NCI-H69 (cell line): ENCODE measurements at places on chromosomes 5 and 9.

DNA sequence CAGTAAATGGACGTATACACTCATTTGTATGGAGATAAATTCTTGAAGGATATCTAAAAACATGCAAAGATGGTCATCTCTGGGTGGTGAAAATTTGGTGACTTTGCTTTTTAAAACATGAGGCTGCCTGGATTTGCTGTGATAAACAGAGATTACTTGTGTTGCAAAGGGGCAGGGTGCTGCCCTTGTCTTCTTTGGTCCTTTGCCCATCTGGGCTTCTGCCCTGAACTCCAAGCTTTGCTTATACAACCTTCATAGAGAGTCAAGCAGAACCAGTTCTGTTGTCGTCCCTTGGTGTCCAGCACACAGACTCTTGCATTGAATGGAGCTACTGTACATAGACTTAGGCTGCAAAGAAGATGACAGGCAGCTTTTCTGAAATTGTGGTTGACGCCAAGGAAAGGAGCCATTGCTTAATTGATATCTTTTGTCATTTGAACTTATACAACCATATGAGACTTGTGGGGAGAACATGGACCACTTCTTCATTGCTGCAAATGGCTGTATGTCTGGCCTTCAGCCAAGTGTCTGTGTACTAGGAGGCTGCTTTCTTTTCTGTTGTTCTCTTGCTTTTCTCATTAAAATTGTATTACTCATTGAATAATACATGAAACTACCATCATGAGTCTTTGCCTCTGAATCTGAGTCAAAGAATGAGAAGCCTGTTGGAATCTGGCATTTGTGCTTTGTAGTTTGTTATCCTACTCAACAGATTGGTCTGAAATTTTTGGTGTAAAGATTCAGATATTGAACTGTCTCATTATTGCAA, 152.5 kb downstream of the DMRT2 start:
- no peak for DNase-seq

GRCh38 chr5:31086839-31087415, 106.6 kb upstream of the CDH6 start:
- peak; percentile 39 for DNase-seq

DNA sequence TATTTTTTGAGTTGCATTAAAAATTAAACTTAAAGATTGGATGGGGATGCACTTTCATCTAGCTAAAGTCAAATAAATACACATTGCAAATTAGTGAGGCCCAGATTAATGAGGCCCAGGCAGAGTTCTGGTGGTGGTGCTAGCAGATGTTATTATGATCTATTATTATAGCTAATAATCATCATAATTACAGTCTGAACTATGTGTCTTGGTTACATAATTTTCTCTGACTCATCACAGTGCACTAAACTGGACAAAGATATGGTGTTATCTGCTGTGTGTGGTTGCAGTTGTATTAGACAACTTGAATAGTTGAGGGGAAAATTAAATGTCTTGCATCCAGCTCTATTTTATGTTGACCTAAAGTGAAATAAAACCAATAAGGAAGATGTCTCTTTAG, 568.8 kb downstream of the TLR4 start:
- DNase-seq: peak; percentile 35

- DNase-seq: no peak
Measured at GRCh38 chr9:111953444-111953843, 56.8 kb downstream of the UGCG start.

DNA sequence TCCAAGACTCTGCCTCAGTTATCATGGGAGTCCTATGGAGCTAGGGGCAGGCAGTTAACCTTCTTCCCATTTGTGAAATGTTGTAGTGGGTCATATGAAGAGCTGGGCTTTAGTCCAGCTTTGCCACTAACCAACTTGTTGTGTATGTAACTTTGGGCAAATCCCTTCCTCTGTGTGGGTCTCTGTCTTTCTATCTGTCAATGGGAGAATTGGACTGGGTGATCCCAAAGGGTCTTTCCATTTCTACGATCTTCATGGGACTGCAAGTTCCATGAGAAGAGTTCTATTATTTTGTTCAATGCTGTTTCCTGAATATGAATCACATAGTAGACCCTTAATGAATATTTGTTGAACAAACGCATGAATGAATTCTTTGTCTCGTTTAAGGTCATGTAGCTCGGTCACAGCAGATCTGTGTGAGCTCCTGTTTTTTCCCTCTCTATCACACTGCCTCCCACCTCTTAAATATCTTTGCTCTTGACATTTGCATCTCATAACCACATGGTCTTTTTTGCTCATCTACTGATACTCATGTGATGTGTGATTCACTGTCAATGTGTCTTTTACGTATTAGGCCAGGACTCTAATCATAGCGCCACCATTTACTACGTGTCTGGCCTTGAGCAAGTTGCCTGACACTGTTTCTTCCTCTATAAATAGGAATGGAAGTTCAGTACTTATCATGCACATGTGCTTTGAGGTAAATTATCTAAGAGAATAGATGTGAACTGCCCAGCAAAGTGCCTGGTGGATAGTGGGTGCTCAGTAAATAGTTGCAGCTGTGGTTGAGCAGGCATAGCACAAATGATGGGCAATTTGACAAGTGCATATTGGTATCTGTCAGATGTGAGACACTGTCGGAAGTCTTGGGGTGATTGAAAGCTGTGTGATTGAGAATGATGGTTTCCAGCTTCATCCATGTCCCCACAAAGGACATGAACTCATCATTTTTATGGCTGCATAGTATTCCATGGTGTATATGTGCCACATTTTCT, 37.4 kb downstream of the PTTG1 start:
- DNase-seq: no peak

- DNase-seq: peak; percentile 64
Measured at GRCh38 chr9:113876151-113876992, at the start of gene ZNF618. ZNF618 (plus strand) TSS chr9:113876309; CDS start chr9:113876381, 72 bp downstream.

- peak; percentile 11 for DNase-seq
Measured at GRCh38 chr5:63697811-63698210, 264.4 kb downstream of the HTR1A start.

DNA sequence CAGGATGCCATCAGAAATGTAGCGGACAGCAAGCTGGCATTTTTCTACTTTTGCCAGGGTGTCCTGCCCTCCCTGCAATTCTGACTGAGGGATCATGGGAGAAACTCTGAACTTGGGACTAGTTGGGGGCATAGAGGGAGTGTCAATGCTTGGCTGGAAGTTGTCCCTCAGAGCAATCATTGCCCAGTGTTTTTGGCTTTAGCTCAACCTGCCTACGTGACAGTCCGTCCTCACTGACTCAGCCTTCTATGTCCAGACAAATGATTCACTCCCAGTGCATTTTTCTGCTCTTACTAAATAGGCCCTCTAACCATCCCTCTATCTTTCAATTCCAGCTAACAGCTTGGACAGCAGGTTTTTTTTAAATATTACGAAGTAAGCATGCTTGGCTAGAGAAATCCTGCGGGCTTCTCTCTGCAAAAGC, 627.4 kb downstream of the TLR4 start:
- DNase-seq: no peak

GRCh38 chr5:74067748-74068541, 441.9 kb downstream of the ARHGEF28 start:
- DNase-seq: peak; percentile 52

DNA sequence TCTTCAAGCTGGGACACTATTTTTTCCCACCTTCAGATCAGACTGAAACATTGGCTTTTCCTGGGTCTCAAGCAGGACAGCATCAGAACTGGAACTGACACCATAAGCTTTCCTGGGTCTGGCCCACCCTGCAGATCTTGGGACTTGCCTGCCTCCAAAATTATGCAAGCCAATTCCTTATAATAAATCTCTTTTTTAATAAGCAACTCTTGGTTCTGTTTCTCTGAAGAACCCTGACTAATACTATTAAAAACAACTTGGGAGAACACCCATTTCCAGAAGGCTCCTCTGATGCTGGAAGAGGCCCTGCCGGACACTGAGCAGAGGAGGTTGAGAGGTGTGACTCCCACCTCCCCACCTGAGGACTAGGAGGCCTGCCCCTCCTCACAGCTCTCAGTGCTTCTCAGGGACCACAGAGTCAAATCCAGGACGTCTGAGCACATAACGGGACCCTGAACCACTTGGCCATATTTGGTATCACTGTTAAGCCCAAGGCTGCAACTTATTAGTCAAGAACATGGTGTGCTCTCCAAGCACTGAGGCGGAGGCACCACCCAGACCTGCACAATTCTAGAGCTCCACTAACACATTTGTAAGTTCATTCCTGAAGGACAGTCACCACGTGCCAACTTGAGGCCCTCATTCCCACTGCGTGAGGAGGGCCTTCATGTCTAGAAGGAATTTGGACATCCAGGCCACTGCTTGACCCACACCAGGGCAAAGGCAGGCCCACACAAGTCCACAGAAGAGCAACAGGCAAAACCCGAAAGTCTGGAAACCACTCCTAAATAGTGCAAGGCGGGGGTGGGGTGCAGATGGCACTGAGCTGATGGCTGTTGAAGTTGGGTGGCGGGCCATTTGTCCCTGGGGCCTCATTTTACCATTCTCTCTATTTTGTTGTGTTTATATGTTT, 9.5 kb downstream of the SHC3 start:
- no peak for DNase-seq

GRCh38 chr5:113162208-113162607, 185.6 kb downstream of the DCP2 start:
- DNase-seq: no peak

- DNase-seq: no peak
Measured at GRCh38 chr5:124463851-124464250, 282.6 kb downstream of the ZNF608 start.

- DNase-seq: no peak
Measured at GRCh38 chr5:119631660-119632059, 2.3 kb downstream of the FAM170A start.

GRCh38 chr9:135305546-135306180, 173.9 kb upstream of the PPP1R26 start:
- peak; percentile 15 for DNase-seq

- peak; percentile 70 for DNase-seq
Measured at GRCh38 chr5:160649304-160649703, 202.7 kb downstream of the ATP10B start.

DNA sequence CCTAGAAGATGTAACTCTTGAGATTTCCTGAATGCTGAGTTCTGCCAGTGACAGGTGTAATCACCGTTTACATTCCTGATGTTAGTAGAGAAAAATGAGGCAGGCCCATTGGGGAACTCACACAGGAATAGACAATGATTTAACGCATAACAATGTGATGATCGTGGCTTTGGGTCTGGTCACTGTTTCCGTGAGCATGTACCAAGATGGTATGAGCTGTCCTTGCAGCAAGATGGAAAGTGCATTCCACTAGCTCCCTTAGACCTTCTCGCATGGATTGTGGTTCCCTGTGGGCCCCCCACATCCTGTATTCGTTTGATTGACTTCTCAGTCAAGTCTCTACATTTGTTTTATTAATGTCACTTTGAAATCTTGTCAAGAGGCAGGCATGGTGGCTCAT, 124.0 kb upstream of the DAP start:
- no peak for DNase-seq

DNA sequence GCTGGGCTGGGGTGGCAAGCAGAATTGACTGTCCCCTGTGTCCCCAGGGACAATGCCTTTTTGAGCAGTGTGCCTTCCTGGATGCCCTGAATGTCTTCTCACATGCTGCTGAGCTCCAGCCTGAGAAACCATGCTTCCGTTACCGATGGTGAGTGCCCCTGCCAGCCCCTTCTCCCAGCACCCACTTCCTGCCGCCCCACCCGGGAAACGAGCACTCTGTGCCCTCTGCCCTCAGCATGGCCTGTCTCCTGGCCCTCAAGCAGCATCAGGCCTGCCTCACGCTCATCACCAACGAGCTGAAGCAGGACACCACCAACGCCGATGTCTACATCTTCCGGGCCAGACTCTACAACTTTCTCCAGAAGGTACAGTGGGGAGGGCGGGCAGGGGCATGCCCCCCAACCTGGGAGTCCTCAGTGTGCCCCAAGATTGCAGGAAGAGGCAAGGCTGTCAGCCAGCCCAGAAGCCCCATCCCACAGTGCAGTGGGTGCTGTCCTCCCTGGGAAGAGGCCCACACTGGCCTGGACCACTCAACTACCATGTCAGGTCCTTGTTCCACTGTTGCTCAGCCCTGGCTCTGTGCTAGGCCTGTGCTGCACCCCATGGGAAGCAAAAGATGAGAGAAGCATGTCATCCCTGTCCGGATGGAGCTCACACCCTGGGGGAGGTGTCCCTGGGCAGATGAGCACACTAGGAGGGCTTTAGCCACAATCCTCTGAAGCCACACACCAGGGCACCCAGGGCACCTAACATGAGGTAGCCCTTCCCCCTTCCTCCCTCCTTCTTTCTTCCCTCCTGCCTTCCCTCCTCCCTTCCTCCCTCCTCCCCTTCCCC, 4.4 kb downstream of the TTC16 start:
- DNase-seq: peak; percentile 42

DNA sequence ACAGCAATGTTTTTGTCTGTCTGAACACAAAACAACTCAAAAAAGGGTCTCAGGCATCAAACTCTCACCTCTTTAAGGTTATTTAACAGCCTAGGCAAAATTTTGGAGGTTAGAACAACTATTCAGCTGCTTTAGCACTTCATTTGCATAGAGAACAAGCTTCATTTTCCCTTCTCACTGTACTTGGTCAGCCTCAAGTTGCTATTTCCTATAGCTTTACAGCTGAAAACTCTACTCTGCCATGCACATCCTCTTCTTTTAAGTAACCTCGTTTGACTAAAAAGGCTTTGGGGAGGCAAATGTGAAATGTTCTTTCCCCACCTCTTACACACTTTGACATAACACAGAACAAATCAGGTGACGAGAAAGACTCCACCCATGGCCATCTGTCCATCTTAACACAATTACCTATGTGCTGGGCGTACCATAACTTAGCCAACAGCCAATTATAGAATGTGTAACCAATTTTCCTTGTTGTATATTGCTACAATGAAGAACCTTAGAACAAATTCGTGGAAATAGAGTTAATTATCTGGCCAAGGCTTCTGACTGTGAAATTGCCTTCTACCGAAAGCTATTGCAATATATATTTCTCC, 195.7 kb downstream of the DCP2 start:
- DNase-seq: peak; percentile 80

GRCh38 chr9:74496819-74497747, at the start of gene RORB:
RORB (plus strand) TSS chr9:74497335; CDS start chr9:74497977, 642 bp downstream.
- peak; percentile 89 for DNase-seq

DNA sequence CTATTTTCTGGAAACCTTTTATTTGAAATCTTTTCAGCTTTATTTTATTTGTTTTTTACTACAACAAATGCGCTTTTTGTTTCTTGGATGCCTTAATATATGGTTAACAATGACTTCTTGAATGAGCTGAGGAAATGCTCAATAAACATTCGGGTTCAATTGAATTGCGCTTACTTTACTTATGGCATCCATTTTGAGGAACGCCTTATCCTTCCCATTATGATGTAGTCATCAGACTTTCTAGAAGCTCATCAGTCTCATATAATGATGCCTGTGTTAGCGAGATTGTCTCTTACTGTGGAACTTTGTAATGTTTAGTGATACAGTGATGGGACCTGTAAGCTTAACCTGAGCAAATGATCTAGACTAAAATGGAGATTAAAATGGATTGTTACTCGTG, 916 bp downstream of the SHLD3 start:
- peak; percentile 9 for DNase-seq

GRCh38 chr5:170071748-170072147, 33.9 kb upstream of the FOXI1 start:
- DNase-seq: no peak
